ENCODE measurements at places on chromosomes 12 and 14.

- DNase-seq: no peak
Observed at GRCh38 chr12:6183689-6184428, 16.3 kb upstream of the CD9 start.

GRCh38 chr12:39467432-39467870, 24.5 kb upstream of the KIF21A start:
- peak; percentile 44 for DNase-seq

GRCh38 chr12:124002021-124002644, 29.1 kb downstream of the ZNF664 start:
- DNase-seq: no peak

DNA sequence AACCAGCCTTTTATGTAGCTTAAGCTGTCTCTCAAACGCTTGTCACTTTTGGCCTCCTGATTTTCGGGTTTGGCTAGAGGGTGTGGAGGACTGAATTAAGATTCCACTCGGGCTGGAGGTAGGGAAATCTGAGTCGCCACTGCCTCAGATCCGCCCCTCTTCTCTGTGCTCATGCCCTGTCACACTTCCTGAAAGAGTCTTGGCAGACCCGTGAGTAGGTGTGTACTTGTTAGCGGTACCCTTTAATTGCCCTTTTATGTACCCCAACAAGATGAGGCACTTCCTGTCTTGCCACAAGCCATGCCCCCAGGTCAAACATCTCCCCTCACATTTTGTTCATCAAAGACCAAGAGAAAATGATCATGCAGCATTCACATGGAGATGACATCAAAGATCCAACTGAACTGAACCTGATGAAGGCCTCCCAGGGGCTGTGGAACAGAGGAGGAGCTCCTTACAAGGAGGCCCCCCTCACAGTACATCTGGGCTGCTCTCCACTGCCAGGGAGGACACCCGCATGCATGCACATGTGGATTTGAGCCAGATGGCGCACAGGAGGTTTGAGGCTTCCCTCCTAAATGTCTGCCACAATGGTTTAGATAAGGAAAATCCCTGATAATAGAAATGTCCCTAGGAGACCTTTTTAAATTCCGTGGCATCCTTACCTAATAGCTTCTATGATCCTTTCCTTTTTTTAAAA, 86.5 kb upstream of the CDKN3 start:
- no peak for DNase-seq

- DNase-seq: no peak
Observed at GRCh38 chr12:108309674-108310312, 29.3 kb downstream of the CMKLR1 start.

DNA sequence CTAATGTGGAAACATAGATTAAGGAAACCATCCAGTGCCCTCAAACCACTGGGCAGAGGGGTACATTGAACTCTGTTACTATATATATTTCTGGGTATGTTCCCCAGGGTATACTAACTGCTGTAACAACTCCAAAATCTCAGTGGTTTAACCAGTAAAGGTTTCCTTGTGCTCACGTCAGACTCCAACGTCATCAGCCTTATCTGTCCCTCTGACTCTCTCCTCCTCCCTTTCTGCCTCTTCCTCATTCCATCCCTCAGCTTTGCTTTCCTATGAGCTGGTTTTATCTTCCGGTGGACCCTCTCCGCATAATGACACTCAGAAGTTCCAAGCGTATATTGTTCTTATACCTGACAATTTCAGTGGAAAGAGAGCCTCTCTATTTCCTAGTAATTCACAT, 21.2 kb upstream of the SMCO2 start:
- DNase-seq: no peak

DNA sequence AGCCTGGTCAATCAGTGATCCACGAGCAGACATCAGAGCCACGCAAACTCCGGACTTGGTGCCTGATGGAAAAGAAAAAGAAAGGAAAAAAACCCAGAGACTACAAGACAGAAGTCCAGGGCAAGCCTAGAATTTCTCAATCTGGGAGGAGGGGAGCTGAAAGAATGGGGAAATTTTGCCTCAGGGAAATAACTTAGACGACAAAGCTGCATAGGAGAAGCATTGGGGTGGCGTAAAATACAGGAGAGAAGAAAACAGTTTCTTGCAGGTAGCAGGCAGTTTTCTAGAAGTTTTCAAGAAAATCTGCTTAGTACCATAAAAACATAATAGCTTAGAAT, 2.6 kb upstream of the SLC11A2 start:
- DNase-seq: no peak

GRCh38 chr12:24903329-24904088, 45.4 kb downstream of the BCAT1 start:
- DNase-seq: no peak

DNA sequence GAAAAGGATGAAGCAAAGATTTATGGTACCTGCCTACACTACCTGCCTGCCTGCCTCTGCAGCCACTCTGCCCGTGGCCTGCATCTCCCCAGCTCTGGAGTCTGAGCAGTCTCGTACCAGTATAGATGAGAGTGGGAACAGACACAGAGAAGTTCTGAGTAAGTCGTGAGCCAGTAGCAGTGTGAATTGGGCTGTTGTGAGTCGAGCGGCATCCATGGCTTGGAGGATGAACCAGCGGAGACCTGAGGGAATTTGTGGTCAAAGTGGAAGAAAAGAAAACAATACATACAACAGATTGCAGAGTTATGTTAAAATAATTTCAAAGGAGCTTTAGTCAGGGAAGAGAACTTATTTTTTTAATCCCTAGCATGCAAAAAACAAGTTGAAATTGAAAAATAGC, 25.3 kb downstream of the C2CD5 start:
- no peak for DNase-seq

DNA sequence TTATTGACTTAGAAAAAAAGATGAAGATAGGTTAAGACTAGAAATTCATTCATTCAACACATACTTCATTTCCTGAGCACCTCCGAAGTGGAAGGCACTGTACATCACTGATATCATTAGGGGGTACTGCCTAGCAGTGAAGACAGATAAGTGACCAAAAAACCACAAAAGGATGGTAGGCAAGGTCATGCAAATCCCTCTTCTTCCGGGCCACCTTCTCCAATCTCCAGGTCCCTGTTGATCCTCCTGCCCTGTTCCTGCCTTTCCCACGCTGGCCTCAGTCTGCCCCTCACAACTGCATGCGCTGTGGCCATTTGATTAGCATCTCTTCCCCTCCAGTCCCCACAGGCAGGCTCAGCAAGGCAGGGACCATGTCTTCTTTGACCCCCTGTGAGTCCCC, 60.8 kb downstream of the SETD3 start:
- no peak for DNase-seq

All from immature natural killer cell (primary cell).